ENCODE measurements at places on chromosomes 5 and 9.
A peak's percentile ranks its signal among the peaks of the same experiment; 100 is the strongest.

GRCh38 chr5:43627028-43627427 is 24.0 kb downstream of the NNT start:
- peak; percentile 74 for DNase-seq

GRCh38 chr5:93926831-93927620 is 185.6 kb upstream of the POU5F2 start:
- DNase-seq, result peak; percentile 52

DNA sequence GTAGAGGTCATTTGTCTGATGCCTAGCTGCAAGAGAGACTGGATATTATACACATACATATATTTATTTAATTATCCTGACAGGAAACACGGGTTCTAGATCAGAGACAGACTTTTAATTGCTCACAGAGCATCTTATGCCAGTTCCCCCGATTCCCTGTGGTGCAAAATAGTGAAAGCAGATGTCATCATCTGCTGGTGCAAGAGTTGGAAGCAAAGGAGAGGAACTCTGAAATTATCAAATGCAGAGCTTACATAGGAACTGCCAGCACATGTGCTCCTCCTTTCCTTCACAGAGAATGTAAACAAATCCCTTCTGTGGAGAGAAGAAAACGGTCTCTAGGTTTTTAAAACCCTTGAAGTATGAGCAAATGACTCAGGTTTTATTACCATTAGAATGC is 69.3 kb downstream of the DTWD2 start:
- no peak for DNase-seq

- no peak for DNase-seq
Measured at GRCh38 chr5:32776200-32776599, 65.1 kb downstream of the NPR3 start.

- no peak for DNase-seq
Measured at GRCh38 chr5:125503946-125504345, 757.5 kb upstream of the ZNF608 start.

GRCh38 chr5:77186652-77187370 is 23.7 kb upstream of the PDE8B start:
- no peak for DNase-seq

GRCh38 chr9:109974143-109974917 is 194.3 kb downstream of the PALM2AKAP2 start:
- DNase-seq, result no peak

DNA sequence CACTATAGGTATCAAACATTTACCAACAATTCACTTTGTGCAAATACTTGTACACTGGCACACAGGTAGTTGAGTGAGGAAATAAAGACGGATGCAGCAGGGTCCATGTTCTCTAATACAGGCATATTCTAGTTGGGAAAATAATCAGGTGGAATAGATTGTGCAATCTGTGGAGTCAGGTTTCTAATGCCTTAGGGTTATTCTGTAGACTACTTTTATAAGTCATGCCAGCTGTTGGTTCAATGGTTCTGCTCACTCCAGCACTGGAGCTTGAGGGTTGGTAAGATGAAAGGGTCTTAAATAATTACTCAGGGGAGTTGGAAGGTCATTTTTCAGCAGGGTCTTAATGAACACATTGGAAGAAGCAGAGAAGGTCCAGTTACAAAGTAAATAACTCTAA is 690.3 kb upstream of the DMAC1 start:
- DNase-seq, result no peak

DNA sequence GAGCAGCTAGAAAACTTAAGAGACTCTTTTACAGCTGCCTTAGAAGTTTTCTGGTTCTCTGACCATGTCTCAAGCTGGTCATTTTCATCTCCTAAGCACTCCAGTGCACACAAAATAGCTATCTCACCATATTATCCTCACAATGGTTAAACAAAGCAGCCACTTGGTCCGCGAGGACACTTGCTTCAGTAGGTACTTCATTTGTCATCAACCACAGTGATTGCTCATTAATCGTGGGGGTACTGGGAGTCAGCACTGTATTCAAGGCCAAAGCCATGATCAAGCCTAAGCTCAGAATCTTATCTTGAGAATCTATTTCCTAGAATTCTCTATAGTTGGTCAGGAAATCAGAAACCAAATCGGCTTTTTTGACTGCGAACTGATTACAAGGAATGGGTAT is 2.9 kb downstream of the ARL14EPL start:
- DNase-seq, result no peak

GRCh38 chr9:111076042-111076441 is 37.8 kb upstream of the LPAR1 start:
- DNase-seq, result no peak

DNA sequence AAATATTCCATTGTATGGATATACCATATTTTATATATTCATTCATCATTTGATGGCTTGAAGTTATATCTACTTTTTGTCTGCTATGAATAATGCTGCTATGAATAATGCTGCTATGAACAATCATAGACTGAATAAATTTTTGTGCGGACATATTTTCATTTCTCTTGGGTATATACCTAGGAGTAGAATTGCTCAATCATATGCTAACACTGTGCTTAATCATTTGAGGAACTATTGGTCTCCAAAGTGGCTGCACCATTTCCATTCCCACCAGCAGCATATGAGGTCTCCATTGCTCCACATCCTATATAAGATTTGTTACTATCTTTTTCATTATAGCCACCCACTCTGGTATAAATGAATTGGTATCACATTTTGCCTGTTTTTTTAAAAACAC is 18.3 kb upstream of the TEK start:
- DNase-seq, result no peak

DNA sequence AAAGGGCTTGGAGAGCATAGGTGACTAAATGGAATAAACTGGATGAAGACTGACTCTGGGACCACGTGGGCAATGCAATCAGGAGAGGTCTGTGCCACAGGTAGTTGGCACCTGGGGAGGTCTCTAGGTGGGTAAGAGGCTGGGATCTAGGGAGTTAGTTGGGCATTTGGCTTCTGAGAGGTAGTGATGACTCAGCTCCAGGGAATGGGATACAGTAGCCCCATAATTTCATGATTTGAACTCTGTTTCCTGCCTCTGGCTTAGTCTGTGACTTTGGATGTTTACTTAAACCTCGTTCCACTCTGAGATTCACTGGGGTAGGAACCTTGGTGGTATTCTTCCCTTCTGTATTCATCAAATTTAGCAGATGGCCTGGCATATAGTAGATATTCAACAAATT is 240.8 kb downstream of the KIF4B start:
- no peak for DNase-seq

DNA sequence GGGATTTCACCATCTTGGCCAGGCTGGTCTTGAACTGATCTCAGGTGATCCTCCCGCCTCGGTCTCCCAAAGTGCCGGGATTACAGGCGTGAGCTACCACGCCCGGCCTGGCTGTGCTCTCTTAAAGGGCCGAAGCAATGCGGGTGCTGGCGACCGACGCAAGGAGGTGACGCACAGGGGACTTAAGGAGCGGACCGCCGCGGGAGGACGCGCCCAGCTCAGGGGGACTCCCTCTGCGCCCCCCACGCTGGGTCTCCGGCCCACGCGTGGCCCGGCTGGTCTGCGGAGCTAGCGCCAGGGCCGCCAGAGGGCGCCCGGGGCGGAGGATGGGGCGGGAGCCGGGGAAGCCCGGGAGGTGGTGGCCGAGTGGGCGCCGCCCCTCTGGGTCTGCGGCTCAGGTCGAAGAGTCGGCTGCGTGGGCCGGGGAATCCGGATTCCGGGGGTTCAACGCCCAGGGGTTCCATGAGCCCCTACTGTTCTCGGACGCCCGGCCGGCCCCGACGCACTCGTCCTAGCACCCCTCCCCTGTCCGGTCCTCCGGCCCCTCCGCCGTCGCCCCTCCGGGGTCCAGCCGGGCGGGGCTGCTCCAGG is 502 bp upstream of the CERCAM start:
- DNase-seq, result peak; percentile 50

DNA sequence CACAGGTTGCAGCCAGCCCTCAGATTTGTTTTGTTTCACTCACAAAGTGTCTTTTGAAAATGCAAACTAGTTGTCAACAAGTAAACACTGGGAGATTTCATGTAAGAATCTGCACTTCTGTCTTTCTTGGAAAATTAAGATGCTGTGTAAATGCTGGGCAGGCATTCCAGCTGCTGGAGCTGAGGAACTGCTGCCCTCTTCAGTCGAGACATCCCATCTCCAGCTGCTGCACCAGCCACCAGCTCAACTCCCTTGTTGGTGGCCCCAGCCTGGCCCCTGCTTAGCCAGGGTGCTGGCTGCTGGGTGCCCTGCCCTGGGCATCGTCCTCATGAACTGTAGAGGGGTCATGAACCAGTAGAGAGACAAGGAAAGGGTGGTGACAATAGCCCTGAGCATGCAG is 33.1 kb upstream of the AFAP1L1 start:
- no peak for DNase-seq

DNA sequence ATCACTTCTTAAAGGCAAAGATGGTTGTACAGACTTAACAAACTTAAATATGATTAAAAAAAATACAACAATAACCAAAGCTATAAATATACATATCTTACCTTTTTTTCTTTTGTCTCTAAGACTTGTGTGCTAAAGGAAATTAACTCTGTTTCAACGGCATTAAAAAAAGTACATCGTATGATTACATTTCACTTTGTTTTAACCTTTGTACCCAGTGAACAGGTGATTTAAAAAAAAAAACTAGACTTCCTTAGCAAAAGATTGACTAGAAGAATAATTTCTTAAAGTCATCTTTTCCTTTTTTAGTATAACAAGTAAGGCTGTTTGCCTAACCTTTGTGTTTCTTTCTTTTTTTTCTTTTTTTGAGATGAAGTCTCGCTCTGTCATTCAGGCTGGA is at the start of gene LRRC19:
LRRC19 (minus strand) TSS at position 182 of the 400 bp plus-strand sequence. CDS start 5,978 bp downstream, outside the sequence.
- DNase-seq, result no peak

GRCh38 chr9:27182421-27182820 is 73.4 kb downstream of the TEK start:
- DNase-seq, result no peak

DNA sequence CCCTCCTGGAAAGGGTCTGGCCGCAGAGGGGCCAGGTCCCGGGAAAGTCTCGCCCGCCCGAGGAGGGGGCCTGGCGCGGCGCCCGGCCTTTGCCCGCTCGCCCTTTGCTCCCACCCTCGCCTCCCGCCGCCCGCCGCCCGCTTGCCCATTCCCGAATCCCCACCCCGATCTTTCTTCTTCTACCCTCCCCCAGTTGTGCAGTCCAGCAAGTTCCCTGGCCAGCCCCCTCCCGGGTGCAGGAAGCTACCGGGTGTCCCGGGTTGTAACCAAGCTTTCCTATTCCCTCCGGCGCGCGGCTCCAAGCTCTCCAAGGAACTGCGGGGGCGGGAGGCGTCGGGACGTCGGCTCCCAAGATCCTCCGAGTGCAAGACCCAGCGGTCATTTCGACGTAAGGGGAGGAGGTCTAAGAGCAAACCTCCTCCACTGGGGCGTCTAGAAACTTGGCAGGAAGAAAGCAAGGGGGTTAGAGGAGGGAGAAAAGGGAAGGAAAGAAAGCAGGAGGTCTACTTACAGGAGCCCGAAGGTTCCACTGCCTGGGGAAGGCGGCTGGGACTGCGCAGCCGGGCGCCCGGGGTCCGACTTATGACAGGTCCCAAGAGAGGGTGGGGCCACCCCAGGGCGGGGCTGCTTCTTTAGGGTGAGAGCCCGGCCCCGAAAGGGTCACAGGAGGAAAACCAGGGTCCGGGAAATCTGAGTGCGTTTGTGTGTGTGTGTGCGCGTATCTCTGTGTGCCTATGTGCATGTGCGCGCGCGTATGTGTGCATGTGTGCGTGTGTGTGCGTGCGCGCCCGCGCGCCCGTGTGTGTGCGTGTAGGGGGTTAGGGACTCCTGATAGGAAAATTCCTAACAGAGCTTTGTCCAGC is at the start of gene PTGR1:
PTGR1 (minus strand) TSS at position 556 of the 863 bp plus-strand sequence. CDS start 2,225 bp downstream, outside the sequence.
- DNase-seq, result peak; percentile 88

DNA sequence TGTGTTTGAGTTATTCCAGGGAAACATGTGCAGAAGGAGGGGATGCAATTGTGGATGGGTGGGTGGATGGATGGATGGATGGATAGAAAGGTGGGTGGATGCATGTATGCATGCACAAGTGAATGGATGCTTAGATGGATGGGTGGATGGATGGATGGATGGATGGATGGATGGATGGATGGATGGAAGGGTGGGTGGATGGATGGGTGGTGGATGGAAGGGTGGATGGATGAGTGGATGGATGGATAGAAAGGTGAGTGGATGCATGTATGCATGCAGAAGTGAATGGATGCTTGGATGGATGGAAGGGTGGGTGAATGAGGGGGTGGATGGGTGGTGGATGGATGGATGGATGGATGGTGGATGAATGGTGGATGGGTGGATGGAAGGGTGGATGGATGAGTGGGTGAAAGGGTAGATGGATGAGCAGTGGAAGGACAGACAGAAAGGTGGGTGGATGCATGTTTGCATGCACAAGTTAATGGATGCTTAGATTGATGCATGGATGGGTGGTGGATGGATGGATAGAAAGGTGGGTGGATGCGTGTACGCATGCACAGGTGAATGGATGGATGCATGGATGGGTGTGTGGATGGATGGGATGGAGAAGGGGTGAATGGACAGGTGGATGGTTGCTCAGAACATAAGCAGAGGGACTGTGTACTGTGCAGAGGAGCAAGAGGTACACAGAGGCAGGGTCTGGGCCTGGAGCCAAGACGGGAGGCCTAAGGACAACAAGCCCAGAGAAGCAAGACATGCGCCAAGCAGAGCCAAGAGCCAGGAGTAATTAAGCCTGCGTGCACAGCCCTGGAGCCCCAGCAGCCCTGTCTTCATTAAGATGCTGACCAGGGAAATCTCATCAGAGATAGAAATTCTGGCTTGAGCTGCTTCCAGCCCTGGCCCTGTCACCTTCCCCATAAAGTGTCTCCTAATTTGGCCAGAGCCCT is 84.6 kb upstream of the PPP1R26 start:
- no peak for DNase-seq

Data from HCEC 1CT (cell line).